ENCODE measurements at places on chromosomes 5 and 9.

DNA sequence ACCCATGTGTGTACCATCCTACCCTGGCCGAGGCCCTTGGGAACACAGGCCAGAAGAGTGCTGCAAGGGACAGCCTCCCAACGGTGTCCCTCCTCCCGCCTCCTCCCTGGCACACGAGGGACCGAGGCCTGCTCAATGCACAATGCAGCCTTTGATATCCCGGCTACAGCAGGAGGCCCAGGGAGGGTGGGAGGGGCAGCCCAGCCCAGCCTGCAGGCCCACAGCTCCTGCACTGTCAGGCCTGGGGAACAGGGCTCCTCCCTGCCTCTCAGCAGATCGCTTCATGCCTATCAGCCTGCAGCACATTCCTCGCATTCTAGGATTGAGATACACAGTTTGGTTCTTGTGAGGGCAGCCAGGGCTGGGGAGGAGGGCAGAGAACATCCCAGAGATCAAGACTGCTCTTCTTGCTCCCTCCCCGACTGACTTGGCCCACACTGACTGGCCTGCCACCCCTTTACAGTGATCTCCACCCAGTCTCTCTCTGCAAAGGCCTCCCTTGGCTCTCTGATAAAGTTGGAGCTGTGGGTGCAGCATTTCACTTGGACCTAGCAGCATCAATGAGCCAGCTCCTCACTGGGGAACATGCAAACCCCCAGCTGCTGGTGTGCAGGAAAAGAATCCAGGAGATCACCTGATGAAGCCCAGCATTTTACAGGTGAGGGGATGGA, at the start of gene SH3TC2:
Gene SH3TC2, minus strand, starts transcription at position 46 of the 671 bp plus-strand sequence. Its CDS starts 40 bp downstream, at position 6.
- DNase-seq: no peak

GRCh38 chr5:71528206-71528605, 58.9 kb upstream of the MCCC2 start:
- no peak for DNase-seq

- no peak for DNase-seq
Observed at GRCh38 chr9:73270967-73271721, 119.5 kb downstream of the ANXA1 start.

DNA sequence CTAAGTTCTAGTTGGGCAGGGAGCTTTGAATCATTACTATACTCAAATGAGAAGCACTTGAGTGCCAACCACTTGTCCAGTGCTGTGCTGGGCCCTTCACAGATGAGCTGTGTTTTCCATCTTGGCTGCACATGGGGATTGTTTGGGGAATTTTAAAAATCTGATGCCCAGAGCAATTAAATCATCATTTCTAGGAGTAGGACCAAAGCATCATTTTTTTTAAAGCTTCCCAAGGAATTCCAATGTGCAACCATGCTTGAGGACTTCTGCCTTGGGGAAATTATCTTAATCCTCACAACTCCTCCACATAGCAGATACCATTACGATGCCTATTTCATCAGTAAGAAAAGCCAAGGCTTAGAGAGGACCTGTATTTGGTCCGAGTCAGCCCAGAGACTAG, 131.4 kb downstream of the TMEM174 start:
- no peak for DNase-seq

DNA sequence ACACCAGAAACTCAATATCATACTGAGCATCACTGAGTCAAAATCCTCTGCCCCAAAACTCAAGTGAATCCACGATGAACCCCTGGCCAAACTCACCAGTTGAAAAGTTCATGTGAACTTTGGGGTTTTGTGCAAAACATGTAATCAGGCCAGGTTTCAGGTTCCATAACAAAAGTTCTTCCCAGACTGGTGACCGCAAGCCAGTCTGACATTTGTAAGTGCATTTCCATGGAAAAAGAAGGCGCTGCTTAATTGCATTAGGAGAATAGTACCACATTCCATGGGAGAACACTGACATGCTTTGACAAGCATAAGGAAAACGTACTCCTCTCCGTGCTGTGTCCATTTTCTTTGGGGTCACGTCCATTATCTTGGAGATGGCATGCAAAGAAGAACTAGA, 567.0 kb downstream of the BNC2 start:
- DNase-seq: no peak

DNA sequence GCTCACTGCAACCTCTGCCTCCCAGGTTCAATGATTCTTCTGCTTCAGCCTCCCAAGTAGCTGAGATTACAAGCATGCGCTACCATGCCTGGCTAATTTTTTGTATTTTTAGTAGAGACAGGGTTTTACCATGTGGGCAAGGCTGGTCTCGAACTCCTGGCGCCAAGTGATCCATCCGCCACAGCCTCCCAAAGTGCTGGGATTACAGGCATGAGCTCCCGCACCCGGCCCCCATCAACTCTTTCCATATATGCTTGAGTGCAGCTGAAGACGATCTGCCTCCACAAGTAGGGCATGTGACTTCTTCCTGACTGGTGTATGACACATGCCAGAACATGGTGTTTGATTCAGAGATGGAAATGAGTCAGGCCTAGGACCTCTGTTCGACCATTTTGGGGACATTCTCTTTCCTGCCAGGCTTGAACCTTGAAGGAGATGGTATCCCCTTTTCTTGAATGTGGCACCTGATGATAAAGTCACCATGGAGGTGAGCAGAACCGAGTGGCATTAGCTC, 7.5 kb upstream of the CNOT6 start:
- no peak for DNase-seq

- DNase-seq: no peak
Observed at GRCh38 chr9:31542384-31543055, 841.9 kb upstream of the ACO1 start.

- DNase-seq: no peak
Observed at GRCh38 chr9:124347206-124347967, 67.9 kb downstream of the PSMB7 start.

Data from stimulated activated CD4-positive, alpha-beta T cell treated with anti-CD3 and anti-CD28 coated beads, Interleukin-15, amount 100 ng/mL, for 1 hour (primary cell).